IPS-NIHi11 (cell line): ENCODE measurements at places on chromosomes 16 and 17.
A peak's percentile ranks its signal among the peaks of the same experiment; 100 is the strongest.

- DNase-seq, result no peak
Measured at GRCh38 chr17:38738686-38739085, 8.5 kb downstream of the CISD3 start.

GRCh38 chr16:11333702-11334101 is 11.6 kb upstream of the RMI2 start:
- no peak for DNase-seq

DNA sequence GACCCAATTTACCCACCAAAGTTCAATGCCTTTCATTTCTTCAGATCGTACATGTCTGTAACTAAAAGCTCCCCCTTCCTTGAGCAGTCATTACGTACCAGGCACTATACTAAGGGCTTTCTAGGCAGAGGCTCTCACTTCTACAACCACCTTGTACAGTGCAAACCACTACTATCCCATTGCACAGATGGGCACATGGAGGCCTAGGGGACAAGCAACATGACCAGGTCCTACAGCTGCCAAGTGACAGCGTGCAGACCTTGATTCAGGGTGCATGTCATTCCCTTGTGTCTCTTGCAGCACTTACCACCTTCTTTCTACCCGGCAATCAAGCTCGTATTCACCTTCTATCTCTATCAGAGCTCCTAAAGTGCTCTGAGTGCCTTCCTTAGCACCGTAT is 382.7 kb downstream of the SOX9 start:
- no peak for DNase-seq

GRCh38 chr17:62725791-62726249 is 82.3 kb downstream of the MARCHF10 start:
- no peak for DNase-seq

GRCh38 chr17:64736804-64737492 is 74.8 kb upstream of the SMURF2 start:
- DNase-seq, result peak; percentile 33

DNA sequence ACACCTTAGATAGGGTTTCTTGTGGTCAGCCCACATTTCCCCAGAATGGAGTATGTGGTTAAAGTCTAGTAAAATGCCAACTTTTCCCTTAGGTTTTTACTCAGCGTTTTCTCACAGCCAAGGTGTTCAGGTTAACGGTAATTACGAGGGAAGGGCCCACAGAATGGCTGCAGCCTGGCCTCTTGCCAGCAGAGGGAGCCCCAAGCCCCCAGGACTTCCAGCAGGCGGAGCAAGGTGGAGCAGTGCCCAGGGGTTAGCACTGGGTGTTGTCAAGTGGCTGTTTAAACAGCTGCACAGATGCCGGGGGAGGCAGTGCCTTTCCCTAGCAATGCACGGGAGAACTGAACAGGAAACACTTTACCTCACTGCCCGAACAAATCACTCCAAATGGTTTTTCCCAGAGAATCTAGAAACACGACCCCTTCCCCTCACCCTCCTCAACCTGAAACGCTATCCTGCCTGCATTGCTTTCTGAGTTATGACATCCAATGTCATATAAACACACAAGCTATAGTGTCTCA is 6.6 kb downstream of the PHB1 start:
- peak; percentile 91 for DNase-seq

DNA sequence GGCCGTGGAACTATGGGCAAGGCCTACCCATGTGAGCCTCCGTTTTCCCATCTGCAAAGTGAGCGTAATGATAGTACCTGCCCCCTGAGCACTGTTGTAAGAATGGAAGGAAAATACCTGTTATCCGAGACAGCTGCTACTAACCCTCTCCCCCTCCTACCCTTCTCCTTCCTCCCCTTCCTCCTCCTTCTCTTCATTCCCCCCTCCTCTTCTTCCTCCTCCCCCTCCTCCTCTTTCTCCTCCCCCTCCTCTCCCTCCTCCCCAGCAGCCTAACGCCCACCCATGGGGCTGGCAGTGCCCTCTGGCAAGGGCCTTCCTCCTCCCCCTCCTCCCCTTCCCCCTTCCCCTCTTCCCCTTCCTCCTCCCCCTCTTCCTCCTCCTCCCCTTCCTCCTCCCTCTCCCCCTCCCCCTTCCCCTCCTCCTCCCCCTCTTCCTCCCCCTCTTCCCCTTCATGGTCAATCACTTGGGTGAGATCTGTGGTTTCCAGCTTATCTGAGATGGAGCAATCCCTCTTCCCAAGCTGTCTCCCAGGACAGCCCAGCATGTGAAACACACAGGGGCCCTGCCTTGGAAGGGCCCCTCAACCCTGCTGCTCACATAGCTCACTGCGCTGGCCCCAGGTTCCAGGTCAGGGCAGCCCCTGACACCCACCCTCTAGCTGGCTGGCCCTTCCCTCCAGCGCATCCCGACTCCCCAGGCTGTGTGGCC is 6.4 kb downstream of the ZFPM1 start:
- no peak for DNase-seq

DNA sequence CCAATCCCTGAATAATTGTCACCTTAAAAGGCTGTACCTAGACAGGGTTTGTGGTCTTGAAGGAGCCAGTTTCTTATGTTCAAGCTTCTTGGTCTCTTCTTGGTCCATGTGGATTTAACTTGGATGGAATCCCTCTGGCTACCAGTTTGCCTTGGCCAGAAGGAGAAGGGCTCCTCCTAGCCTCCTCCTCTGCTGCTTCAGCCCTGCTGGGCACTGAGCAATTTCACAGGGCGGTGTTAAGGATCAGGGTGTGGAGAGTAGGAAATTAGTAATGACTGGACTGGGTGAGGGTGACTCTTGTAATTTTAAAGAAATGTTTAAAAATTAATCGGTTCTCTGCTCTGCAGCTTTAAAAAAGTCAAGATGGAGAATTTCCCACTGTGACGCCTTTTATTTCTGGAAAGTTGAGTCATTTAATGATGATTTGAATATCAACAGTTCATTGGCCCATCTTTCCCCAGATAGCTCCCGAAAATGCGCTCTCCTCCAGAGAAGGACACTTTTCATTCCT is 96.4 kb downstream of the MSI2 start:
- no peak for DNase-seq

DNA sequence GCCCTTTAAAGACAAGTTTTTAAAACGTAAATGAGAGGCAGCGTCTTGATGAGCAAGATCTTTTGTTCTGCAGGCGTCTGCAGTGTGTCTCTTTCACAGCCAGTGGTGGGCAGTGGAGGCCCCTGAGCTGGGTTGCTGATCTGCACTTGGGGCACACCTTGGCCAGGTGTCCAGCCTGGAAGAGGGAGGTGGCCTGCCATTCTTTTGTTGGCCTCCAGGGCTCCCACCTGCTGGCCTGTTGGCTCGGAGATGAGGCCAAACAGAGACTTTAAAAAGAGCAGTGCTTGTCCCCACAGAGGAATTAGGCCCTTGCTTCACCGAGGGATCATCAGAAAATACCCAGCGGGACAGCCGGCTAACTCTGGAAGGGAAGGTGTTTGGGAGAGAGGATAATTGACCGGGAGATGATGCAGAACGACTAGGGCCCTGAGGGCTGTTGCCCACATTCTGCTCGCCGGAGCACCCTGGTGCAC is 145.9 kb upstream of the PLCG2 start:
- DNase-seq, result peak; percentile 60

DNA sequence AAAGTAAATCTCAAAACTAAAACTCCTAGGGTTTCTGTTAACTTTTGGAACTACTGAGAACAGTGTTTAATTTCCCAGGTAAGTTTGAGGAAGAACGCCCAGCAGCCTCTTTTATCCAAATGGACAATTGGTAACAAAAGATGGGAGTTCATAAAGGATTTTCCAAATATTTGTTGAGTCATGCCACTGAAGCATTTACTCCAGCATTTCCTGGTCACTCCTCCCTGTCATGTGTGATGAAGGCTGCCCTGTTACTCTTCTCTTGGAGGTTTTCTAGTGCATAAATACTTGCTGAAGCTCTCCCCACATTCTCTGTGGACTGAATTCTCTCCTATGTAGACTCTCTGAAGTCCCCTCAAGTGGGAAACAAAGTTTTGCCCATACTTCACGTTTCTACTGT is 16.5 kb downstream of the ZNF75A start:
- no peak for DNase-seq

- DNase-seq, result peak; percentile 23
Measured at GRCh38 chr16:69171325-69172084, 15.5 kb upstream of the SNTB2 start.

DNA sequence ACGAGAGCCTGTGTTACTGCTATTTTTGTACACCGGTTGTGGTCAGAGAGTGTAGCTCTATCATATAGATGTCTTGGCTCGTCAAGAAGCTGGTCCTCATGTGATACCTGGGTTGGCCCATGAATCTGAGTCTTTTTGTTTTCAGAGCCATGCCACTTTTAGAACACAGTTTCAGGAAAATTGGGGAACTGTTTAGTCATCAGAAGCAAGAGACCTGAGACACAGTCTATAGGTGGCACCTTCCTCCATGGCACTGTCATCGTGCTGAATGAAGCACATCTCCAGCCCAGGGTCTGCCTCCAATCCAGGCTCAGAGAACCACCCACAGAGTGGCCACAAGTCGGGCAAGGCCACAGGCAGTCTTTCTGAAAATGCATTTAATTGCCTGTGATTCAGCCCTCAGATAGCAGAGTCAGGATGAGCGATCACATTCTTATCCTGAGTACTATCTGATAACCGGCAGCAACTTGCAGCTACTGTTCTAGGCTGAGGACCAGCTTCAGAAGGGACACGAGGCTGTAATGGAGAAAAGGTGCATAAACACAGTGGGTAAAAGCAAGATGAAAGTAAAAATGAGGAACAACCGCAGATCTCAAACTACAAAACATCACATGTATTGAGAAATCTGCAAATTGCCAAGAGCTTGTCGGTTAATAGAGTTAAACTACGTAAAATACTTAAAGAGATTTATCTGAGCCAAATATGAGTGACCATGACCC is 14.2 kb upstream of the HAPSTR1 start:
- no peak for DNase-seq

DNA sequence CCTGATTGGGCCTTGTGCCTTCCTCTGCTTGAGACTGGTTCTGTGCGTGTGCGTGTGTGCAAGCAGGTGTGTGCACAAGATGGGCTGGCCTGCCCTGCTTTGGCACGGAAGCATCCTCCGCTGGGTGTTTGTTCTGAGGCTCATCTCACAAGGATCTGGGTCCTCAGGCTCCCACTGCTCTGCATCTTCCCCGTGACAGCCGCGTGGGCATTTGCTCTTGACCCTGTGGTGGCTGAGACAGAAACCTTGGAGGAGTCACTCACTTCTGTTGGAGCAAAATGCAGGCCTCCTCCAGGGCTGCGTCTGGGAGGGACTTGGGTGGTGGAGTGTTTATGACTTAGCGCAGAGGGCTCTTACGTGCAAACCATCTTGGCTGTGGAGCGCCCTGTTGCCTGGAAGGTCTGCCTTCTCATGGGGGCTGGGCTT is 119.2 kb downstream of the RPTOR start:
- DNase-seq, result no peak

GRCh38 chr17:20154286-20155000 is 145.3 kb downstream of the SPECC1 start:
- no peak for DNase-seq

GRCh38 chr17:39191750-39192510 is 5.5 kb downstream of the CACNB1 start:
- peak; percentile 0 for DNase-seq

- DNase-seq, result no peak
Measured at GRCh38 chr16:26386096-26386495, 680.6 kb upstream of the C16orf82 start.

DNA sequence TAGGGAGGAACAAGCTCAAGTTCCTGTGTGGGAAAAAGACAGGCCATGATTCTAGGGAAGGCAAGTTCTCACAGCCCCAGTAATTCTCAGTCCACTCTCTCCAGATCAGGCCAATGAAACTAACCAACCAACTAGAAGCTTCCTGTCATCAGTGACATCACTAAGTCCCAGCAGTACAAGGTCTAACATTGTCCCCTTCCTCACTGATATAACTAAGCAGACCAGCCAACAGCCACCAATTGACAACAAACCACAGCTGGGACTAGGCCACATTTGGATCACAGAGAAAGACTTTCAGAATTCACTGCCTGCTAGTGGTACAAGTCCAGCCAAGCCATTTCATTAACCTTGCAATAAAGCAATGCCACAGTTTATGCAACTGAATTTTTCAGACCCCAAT is 94.0 kb downstream of the CACNG1 start:
- no peak for DNase-seq

DNA sequence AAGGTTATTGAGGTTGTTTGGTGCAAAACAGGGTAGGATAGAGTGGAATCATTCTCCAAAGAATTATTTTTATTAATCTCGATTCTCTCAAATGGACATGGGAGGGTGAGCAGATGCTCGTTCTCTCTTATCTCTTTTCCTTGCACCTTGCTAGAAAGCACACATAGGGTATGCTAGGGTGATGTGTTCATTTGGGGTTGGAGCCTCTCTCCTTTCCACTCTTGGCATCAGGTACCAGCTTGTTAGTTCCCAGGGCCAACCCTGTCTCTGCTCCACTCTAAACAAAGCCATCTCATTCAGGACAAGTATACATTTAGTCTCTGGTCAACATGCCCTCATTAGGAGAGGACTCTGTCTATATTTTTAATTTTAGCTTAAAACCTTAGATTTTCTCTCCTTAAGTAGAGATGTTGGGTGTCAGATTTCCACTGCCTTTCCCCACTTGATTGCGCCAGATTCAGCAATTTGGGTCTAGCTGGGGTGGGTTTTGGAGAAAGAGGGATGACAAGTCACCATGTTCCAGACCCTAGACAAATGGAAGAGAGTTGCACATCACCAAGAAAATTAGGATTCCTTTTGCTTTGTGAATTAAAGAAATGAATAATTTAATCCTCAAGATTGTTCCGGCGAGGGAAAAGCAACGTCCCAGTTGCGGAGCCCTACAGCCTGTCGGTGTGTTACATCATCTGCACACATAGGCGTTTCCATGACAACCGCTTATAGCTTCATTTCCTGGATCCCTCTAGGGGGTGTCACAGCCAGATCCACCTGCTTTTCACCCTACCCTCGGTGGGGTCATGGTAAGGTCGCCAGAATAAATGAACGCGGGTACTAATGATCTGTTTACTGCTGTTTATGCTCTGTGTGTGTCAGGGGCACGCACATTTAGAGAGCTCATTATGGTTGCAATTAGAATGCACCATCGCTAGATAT is 41.6 kb downstream of the SNX11 start:
- peak; percentile 54 for DNase-seq

DNA sequence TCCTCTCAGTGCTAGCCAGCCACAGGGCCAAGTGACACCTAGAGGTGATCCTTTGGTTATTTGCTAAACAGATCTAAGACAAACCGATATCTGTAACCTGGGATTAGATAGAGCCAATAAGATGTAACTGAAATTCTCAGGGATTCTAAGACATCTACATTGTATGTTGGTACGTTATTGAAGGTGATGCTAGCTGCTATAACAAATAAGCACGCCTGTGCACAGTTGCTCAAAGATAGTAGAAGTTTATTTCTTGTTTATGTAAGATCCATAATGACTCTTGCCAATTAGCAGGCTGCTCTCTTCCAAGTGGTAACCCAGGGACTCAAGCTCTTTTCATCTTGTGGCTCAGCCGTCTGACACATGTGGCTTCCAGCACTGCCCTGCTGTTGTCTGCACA is 370.3 kb downstream of the WWOX start:
- no peak for DNase-seq

GRCh38 chr16:67936124-67936879 is at the start of gene PSMB10:
Gene PSMB10 (minus strand): TSS chr16:67936850. CDS start chr16:67936749, 101 bp downstream.
- DNase-seq, result peak; percentile 64

DNA sequence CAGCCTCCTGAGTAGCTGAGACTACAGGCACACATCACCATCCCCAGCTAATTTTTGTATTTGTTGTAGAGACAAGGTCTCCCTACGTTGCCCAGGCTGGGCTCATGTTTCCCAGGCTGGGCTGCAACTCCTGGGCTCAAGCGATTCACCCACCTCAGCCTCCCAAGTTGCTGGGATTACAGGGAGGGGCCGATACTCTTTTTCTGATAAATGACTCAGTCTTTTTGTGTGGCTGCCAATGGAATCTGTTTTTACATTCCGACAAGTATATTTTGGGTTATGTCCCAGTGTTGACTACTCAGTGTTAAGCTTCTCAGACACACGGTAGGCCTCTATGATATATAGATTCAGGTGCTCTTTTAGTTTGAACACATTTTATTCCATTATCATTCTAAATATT is 58.1 kb downstream of the SLFN11 start:
- no peak for DNase-seq
